Stimulated activated CD4-positive, alpha-beta T cell treated with anti-CD3 and anti-CD28 coated beads, Interleukin-4, amount 100 ng/mL, for 24 hours (primary cell): ENCODE measurements at places on chromosomes 16 and 17.

DNA sequence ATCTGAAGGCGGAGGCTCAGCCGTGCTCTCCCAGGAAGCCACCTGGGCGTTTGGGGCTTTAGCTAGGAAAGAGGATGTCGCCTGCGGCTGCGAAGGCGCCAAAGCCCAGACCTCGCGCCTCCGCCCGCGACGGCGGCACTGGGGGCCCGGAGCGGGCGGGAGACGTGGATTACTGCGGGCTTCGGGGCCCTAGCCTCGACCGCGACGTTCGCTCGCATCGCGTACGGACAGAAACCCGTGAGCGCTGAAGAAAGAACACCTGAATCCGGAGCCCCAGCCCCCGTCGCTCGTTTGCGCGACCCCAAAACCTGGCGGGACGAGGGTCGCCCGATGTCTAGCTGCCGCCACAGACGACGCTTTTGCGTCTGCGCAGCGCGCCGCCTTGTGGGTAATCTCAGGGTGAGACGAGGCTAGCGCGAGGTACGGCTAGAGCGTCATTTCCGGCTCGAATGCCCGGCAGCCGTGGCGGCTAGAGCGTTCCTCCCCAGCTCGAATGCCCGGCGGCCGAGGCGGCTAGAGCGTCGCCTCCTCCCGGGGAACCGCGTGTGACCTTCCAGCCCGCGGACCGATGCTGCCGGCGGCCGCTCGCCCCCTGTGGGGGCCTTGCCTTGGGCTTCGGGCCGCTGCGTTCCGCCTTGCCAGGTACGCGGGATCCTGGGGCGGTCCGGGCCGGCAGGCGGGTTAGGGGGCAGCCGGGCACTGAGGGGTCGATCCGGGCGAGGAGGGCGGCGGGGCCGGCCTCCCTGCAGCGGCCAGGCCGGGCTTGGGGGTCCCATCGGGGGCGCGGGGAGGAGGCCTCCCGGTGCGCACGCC is at the start of gene MRPL12:
Gene MRPL12 (plus strand): TSS at position 434 of the 813 bp plus-strand sequence. CDS start 135 bp downstream, at position 569.
- DNase-seq: peak; percentile 91

GRCh38 chr17:72756256-72756655 is 336.2 kb downstream of the SLC39A11 start:
- no peak for DNase-seq

DNA sequence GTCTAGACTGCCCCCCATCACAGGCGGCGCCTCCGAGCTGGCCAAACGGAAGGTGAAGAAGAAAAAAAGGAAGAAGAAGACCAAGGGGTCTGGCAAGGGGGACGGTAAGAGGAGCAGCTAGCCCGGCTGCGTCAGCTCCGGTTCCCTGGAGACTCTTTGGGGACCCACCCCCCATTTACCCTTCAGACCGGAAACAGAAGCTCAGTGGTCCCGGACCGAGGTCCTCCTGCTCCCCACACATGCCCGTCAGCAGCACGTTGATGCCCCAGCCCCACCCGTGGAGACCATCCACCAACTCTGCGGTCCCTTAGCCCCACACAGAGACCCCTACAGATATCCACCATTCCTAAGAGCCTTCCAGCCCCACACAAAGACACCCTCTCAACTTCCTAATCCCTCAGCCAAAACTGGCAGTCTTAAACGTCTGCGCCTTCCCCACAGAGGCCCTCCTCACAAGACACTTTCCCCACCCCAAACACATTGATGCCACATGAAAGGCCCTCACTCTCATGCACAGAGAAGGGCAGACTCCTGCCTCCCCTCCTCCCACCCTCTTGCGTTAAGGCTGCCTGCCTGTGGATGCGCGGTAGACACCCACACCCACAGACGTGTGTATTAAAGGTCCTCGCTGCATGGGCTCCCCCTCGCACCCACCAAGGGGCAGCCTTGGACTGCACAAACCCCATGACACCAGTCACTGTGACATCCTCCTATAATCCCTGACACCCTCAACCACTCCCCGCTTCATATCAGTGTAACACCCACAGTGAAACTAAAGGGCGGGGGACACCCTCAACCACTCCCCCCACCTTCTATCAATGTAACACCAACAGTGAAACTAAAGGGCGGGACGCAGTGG is 58.2 kb upstream of the RPH3AL start:
- DNase-seq: peak; percentile 60

DNA sequence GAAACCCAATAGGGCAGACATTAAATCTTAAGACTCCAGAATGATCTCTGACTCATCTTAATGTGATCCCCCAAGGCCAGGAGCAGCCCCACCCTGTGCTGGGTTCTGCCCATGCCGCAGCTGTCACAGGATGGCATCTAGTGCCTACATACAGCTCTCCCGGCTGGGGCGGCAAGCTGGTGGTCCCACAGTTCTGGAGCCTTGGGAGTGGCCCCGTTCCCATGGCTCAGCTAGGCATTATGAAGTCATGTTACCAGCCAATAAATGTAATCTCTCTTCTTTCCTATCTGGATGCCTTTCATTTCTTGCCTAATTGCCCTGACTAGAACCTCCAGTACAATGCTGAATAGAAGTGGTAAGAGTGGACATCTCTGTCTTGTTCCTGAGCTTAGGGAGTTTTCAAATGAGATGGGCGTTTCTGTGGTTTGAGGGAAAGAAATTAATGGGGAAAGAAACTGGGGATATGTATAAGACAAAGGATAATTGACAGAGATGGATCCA is 95.7 kb upstream of the DNAH17 start:
- DNase-seq: no peak

DNA sequence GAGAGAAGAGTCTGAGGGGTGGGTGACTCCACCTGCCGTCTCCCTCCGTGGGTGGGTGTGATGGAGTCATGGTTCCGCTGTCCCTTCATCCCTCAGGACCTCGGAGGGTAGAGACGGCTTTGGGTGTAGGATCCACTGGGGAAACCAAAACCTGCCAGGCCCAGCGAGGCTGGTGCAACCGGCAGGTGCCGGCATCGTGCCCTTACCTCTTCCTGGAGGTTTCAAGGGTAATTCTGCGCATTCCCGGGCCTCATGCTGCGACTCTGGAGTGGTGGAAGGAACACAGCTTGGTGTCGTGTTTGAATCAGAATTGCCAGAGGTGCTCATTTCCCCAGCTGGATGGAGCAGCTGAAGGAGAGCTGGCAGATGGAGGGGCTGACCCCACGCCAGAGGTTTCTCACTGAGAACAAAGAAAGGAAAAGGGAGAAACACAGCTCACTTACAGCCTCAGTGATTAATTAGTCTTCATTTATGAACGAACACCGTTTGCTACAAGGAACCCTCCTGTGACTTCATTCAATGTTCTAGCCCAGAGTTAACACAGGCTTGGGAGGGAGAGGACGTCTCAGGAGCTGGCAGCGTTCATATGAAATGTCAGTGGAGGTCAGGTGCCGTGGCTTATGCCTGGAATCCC is 16.3 kb upstream of the ATP2A3 start:
- no peak for DNase-seq

GRCh38 chr16:89052191-89052889 is 41.3 kb upstream of the ACSF3 start:
- DNase-seq: no peak

- DNase-seq: peak; percentile 75
Observed at GRCh38 chr17:42536372-42537155, 523 bp downstream of the NAGLU start.

DNA sequence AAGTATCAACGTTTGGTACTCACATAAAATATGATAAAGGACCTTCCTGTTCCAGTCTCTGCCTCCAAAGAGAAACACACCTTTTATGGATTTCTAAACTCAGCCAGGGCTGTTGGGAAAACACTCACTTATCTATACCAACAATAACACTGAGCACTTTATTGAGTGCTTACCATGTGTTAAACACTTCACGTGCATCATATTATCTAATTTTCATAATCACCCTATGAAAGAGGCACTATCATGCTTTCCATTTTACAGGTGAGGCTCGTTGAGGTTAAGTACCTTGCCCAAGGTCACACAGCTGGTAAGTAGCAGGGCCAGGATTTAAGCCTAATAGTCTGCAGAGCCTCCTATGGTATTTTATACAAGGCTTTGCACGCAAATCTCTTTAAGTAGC is 251.5 kb upstream of the SOX9 start:
- DNase-seq: no peak

GRCh38 chr17:13024526-13025257 is 6.9 kb upstream of the ELAC2 start:
- peak; percentile 67 for DNase-seq
